ENCODE measurements at places on chromosomes 2 and 18.
A peak's percentile ranks its signal among the peaks of the same experiment; 100 is the strongest.

DNA sequence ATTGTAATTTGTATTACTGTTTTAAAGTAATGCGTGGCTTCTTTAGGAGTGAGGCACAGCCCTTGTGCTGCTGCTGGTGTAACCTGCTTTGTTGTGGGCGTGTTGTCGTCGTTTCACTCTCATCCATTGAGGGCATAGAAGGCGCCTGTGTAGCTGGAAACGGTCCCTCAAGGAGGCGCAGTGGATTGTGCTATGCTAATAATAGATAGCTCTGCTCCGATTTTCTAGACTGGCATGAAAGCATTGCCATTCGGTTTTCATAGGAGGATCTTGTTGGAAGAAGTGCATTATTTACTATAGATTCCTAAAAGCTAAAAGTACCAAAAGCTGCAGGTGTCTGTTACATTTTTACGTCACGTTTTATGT, 17.9 kb downstream of the RAB12 start:
- no peak for DNase-seq

- DNase-seq, result no peak
These were observed 30.4 kb downstream of the BMPR2 start for GRCh38 chr2:202406445-202406978.

DNA sequence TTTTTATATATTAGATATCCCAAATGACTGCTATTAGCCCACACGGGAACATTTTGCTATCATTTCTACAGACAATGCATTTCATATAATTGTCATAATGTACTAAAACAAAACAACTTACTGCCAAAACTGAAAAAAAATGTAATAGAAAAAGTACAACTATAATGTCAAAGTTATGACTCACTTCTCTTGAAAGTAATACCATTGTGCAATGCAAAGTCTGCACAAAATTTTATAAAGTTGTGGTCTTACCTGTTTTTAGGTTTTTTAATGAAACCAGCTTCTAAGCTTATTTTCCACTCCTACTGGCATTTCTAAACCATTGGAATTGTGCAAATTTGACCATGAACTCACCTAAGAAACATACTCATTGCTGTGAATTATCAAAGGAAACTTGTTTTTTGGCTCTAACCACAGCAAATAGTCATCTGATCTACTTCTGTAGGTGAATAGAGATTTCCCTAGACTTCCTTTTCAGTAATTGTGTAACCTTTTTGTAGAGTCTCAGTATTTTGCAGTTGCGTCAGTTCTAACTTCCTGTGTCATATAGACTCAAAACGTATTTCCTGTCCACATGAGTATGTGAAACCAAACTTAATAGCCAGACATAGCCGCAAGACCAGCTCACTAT, 31.9 kb upstream of the TFPI start:
- DNase-seq, result no peak

GRCh38 chr2:98936353-98937351, 627 bp upstream of the CRACDL start:
- DNase-seq, result no peak

DNA sequence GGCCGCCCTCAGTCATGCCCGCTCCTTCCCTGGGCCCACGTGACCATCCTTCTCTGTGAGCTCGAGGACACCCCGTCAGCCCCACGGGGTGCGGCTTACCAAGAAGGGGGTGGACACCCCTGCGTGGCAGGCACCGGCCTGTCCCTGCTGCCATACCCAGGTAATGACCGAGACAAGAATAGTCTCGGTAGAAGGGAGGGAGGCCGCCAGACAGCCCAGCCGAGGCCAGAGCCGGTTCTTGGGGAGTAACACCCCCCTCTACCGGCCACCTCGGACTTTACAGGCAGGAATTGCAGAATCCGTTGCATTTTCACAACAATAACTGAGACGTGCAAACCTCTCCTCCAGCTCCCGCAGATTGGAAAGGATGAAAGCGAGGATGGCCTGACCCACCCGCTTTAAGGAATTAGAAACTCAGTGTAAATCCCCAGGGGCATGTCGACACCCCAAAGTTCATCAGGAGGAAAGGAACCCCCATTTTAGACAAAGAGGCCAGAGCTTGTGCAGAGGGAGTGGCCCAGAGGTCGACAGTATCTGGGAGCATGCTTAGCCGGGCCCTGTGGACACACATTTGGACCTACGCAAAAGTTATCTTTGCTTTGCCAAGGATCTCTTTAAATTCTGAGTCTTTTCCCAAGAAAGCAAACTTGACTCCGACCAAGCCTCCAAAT, 60.1 kb upstream of the GLI2 start:
- DNase-seq, result no peak

DNA sequence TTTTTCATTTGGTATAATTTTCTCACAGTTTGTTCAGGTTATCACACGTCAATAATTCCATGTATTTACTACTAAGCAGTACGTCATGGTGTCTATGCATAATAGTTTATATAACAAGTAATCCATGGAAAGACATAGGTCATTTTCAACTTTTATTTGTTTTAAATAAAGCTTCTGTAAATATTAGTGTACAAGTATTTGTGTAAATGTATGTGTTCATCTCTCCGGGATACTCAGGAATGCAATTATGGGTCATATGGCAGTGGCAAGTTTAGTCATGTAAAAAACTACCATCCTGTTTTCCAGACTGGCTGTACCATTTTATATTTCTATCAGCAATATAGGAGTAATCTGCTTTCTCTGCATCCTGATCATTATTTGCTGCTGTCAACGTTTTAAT, 231.1 kb upstream of the ZNF804A start:
- DNase-seq, result no peak

DNA sequence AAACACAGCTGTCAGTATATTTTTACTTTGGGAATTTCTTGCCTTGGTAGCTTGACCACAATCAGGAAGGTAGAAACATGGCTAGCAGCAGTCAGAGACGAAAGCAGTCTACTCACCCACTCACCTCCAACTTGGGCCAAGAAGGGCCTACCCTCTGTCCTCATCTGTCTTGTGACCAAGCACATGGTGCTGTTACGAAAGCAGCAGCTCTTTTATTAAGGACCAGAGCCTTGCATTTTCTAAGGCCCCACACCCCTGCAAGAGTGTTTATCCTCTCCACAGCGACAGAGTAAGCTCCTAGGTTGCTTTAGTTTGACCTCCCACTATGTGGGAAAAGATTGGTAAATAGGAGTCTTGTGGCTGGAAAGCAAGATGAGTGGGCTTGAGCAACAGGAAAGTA, 31.3 kb upstream of the MSTN start:
- DNase-seq, result no peak

- DNase-seq, result no peak
These were observed 9.9 kb downstream of the NFE2L2 start for GRCh38 chr2:177254433-177255226.

DNA sequence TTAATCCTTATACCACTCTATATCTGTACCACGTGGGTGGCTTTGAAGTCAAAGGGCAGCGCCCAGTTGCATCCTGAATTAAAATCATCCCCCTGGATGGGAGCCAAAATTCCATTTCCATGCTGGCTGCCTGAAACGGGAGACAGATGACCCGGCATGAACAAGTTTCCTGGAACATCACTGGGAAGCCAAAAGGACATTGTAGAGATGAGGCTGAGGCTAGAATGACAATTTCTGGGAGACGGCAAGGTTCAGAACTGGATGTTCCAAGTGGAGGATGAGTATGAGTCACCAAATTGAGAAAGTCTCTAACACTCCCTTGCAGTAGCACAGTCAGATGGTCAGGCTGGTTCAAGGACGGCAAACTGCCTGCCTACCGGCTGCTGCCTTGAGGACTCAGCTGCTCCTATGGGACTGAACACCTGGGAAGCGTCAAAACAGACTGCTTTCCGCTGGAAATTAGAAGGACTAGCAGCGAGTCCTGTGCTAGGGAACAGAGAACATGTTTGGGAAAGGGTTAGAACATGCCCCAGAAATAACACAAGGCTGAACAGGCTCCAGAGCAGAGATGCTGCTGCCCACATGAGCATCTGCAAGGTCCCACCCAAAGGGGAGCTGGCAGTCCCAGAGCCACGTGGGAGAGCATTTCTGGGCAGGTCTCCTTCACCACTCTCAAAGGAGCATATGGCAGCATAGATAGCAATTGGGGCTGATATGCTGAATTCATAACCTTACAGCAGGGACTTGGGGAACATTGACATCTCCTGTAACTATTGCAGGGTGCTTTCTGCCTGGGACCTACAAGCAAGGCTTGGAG, 32.0 kb downstream of the YPEL5 start:
- DNase-seq, result no peak

DNA sequence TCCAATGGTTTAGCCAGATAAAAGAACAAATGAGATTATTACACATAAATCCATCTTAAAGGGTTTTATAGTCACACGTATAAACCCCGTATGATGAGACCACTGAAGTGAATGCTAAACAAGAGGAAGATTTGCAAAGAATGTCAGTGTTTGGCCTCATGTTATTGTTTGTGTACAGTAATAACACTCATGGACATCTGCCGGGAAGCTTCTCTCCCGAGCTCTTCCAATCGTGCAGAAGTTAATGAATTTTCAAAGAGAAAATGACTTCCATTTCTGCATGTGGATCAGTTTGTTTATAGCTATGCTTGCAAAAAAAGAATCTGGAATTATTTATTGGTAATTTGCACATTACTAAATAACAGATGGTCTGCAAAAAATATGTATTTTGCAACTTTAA, 88.5 kb upstream of the APCDD1 start:
- no peak for DNase-seq

DNA sequence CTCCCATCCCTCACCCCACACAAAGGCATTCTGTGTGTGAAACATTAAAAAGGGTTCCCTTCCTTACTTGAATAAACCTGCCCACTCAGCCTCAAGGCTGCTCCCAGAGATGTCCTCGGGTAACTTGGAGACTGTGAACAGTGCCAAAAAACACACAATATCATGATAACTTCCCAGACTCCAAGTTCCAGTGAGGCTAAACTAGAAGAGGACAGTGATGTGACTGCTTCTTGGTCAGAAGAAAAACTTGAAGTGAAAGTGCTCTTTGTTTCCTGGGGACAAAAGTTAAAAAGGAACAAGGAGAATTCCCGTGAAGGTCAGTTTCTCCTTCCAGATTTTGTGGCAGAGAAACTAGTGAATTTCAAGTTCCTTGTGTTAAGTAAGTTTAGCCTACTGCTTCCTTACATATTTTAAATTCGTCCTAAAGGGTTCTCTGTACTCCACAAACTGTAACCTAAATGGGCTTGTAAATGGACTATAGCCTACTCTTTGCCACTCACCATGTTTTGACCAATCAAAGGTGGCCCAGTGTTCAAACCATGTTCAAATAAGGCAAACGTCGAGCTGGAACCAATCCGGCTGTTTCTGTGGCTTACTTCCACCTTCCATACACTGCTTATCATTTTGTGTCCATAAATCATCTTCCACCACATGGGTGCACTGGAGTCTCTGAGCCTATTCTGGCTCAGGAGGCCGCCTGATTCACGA, 20.4 kb downstream of the TPRKB start:
- DNase-seq, result peak; percentile 28

DNA sequence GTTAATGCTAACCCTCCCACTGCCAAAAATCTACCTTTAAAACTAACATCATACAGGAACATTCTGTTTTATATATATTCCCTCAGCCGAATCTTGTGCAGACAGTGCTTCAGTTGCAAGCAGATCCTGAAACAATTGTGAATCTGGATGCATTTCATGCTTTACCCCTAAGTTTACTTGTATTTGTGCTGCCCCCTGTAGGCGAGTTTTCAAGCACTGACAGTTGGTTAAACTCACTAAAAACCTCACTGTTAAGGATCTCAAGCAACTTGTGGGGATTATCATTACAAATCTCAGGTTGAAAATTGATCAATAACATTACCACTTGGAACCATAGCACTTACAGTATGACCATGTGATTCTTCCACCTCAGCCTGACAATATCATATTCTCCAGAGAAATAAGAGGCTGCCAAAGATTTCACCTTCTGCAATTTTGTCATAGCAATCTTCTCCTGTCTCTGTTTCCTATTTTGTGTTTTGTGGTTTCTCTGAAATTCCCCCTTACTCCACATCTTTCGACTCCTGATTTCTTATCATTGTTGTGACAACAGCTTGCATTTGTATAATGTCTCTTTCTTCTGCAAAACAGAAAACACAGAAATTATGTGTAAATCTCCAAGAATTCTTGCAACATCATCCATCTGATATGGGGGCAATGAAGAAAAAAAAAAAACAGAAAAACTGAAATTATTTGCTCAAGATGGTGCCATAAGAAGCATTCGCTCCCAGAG, 354.6 kb upstream of the SETBP1 start:
- DNase-seq, result peak; percentile 43

DNA sequence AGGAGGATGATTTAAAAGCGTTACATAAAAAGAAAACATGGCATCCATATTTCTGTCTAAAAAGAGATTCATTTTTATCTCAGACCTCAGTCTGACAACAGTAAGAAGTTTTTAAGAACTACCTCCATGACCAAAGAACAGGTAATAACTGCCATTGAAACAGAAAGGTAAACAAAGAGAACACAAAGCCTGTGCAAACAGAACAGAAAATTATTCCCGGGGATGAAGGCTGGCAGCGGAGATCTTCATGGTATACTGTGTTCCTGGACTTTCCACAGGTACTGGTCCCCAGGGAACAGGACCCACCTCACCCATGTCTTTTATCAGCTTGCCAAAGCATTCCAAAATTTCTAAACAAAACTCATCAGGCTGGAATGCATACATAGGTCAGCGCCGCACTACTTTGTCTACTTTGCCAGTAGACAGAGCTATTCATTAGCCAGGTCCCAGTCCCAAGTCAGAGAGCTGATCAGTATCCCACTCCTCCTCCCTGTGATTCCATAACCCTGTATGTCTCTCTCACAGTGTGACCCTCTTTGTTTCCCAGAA, 277.3 kb downstream of the MBD2 start:
- no peak for DNase-seq

- no peak for DNase-seq
These were observed 72.0 kb downstream of the CTAGE1 start for GRCh38 chr18:22345718-22346117.

GRCh38 chr2:186884587-186884986, 35.6 kb upstream of the ZSWIM2 start:
- no peak for DNase-seq

- DNase-seq, result no peak
These were observed 229.2 kb downstream of the GALR1 start for GRCh38 chr18:77478646-77479442.

DNA sequence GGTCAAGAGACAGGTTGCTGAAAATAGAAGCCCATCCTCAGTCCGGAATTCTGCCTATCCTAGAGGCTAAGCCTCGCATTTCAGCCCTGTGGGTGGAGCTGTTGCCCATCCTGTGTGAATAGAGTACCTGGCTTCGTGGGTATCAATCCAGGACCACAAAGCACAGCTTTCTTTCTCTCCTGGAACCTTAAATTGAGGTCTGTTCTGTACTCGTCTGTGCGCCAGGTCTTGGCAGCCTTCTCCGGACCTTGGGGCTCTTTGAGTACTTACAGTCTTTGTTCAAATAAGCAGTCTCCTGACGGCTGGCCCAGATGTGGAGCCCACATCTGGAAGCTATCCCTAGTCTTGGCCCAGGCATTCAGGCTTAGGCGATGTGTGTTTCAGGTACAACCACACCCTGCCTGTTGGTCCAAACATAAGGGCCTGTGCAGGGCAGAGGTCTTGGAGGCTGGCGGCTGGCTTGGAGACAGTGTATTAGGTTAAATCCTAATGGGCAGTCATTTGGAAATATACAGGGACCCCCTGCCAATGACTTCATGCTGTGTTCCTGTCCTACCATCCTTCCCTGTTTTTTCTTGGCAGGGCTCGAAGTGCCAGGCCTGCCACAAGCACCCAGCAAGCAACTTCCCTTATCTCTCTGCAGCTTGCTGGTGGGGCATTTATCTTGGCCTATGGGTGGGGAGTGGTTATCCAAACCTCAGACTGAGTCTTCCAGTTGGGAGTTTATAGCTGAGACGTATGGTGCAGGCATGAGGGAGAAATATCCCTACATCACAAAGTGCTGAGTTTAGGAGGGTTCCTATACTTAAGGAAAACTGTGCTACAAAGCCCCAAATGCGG, 294.1 kb downstream of the BCL2 start:
- no peak for DNase-seq

All from AG09309 (cell line).